Femur (tissue), 1 donor: ENCODE measurements at places on chromosomes 7 and 10.

GRCh38 chr7:82375713-82376112 is 67.9 kb downstream of the CACNA2D1 start:
- DNase-seq = no peak

- DNase-seq = peak; percentile 61
Observed at GRCh38 chr10:6151087-6151977, 51.4 kb upstream of the PFKFB3 start.

DNA sequence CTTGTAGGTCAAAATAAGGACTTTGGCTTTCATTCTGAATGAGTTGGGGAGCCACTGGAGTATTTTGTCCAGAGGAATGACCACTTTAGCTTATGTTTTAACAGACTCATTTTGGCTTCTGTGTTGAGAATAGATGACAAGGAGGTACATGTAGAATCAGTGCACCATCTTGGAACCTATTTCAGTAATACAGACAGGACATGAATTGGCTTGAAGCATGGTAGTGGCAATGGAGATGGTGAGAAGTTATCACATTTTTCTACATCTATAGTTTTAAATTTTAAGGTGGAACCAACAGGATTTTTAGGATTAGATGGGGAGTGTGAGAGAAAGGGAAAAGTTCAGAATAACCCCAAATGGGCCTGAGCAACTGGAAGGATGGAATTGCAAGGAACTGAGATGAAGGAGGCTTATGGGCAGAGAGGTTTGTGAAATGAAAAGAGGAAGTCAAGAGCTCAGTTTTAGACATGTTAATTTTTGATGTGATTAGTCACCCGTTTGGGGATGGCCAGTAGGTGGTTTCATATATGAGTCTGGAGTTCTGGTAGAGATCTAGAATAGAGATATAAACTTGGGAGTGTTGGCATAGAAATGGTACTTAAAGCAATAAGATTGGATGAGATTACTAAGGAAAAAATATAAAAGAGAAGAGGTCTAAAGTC is 89.2 kb upstream of the JAZF1 start:
- DNase-seq = no peak

DNA sequence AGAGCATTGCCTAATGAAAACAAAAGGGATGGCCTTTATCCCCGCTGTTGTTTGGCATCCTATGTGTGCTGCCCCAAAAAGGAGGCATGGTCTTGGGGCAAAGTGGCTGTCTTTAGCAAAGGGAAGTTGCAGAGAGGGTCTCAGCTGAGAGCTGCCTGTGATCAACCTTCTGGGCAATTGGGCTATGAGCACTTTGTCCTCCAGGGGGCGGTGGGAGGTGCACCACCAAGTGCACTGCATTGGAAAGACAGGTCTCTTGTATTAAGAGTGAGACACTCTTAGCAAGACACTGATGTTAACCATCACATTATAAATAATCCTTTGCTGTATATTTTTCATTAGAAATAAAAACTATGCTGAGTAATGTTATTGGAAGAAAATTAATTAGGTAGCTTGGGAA is 314.8 kb downstream of the POM121L12 start:
- peak; percentile 24 for DNase-seq

GRCh38 chr10:128825626-128826025 is 641.4 kb upstream of the MGMT start:
- DNase-seq = no peak

DNA sequence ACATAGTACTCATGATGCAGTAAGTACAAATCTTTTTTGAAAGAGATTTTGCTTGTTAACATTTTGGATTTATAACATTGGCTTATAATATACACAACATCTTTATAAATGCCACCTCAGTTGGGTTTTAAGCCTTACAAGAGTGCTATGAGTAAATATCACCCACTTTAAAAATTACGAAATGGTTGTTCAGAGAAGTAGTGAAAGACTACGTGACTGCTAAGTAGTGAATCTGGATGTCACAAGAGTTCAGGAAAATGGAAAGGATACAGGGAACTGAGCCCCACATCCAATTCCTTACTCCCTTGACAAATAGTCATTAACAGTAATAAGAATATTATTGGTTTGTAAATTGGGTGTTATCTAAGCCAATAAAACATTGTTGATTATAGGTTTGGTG is 20.0 kb downstream of the TMEM106B start:
- no peak for DNase-seq

- DNase-seq = peak; percentile 50
Observed at GRCh38 chr10:102409604-102410428, 8.8 kb downstream of the PSD start.

DNA sequence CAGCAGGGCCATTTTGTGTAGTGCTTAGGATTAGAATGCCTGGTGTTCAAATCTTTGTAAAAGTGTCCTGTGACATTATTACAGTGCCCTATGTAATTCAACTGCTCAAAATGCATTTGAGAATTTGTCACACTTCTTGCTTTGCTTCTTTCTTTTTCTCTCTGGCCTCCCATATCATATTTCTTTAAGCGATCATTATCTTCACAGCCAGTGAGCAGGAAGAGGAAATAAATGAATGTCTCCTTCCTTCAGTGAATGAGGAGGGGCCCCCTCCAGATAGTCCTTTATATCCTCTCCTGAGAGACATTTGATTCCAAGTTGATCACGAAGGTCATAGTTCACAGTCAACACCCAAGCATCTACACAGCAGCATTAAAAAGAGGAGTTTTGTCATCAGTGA is 425.1 kb upstream of the NPVF start:
- no peak for DNase-seq

DNA sequence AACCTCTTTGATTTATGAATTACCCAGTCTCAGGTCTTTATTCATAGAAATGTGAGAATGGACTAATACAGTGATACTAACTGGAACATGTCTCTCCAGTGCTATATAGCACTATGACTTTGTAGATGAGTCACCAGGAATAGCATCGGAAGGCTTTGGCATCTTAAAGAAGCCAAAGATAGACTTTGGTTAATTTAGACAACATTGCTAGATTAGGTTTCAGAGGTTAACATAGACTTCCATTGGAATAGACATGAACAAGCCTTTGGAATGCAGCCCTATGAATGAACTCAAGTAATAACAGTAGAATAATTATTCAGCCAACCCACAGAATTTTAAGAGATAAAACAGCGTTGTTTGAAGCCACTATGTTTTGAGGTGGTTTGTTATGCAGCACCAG is 169.2 kb downstream of the HGF start:
- DNase-seq = no peak

DNA sequence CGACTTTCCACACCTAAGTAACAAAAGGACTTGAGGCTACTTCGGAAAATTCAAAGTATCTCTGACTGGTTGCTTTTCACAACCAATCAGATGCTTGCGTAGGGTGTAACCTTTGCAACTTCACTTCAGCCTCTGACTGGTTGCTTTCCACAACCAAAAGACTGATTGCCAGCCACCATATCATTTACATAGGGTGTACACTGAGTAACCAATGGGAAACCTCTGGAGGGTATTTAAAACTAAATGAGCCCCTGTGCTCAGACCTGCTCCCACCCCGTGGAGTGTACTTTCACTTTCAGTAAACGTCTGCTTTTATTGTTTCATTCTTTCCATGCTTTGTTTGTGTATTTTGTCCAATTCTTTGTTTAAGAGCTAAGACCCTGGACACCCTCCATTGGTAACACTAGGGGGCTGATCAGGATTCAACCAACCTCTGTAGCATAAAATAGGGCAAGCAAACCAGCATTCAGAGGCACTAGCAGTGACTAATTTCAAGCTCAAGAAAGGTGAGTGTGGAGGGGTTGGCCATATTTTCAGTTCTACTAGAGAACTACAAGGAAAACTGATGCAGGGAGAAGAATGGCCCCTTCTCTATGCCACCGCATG is 390.8 kb downstream of the POM121L12 start:
- DNase-seq = no peak

DNA sequence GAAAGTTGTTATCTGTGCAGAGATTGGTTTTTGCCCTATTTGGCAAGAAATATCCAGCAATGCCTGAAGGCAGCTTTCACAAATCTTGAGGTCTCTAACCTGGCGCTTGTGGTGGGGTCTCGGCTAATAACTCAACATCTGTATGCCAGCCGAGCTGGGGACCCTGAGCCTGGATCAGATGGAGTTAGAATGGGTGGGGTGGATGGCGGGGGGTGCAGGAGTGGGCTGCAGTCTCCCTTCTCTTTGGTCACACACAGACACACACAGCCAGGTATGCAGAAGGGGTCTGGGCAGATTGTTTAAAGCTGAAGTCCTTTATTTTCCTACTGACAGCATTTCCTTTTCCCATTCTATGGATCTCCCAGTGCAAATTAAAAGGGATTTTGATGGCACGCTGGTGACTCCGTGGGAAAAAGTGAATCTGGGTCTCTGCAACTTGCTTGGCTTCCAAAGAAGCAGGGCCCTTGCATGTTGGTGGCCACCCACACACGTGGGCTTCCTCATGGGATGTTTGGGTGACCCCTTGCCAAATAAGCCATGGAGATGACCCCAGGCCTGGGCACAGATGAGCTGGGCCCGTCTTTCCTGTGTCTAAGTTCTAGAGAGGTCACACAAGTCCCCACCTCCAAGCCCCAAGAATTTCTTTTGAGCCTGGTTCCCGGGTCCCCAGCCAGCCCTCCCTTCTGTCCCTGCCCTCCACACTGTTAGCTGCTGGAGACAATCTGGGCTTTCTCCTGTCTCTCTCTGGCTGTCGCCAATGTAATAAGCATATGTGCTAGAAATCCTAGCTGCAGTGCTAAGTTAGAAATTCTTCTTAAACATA is 39.9 kb upstream of the EMX2 start:
- DNase-seq = no peak
